ENCODE measurements at places on chromosomes 16 and 17.

GRCh38 chr17:79619636-79620206 is 8.9 kb upstream of the RBFOX3 start:
- no peak for DNase-seq

DNA sequence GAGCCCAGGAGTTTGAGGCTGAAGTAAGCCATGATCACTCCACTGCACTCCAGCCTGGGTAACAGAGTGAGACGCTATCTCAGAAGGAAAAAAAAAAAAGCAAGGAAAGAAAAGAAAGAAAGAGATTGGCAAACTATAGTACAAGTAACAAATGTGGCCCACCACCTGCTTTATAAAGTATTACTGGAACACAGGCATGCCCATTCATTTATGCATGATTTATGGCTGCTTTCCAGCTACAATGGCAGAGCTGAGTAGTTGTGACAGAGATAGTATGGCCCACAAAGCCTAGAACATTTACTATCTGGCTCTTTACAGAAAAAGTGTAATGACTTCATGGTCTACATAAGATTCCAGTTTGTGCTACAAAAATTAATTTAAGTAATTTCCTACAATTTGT is 23.6 kb downstream of the C16orf87 start:
- no peak for DNase-seq

GRCh38 chr17:72056727-72057290 is 64.0 kb upstream of the SOX9 start:
- no peak for DNase-seq

DNA sequence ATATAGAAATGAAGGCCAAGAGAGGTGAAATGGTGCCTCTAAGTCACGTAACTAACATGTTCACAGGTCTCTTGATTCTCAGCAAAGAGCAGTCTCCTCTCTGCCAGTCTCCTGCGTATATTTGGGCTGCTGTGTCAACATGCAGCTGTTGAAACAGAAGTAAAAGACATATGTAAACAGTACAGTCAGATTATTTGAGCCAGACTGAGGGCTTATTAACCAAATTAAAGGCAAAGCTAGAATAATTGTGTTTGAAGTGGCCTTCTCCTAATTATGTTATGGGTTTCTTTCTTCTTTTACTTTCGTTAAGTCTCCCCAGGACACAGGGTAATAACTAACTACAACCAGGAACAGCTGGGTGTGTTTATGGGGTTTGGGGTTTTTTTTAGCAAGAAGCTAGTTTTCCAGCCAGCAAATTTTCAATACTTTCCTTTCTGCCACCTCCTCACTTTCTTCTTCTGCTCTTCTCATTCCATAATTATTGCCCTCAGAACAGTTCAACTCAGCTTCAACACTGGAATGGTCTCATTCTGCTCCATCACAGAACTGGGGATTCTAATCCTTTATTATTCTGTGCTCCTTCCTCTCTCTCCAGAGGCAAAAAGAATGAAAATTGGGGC is 18.4 kb downstream of the G6PC1 start:
- no peak for DNase-seq

GRCh38 chr16:77660311-77660710 is 62.0 kb upstream of the NUDT7 start:
- no peak for DNase-seq

DNA sequence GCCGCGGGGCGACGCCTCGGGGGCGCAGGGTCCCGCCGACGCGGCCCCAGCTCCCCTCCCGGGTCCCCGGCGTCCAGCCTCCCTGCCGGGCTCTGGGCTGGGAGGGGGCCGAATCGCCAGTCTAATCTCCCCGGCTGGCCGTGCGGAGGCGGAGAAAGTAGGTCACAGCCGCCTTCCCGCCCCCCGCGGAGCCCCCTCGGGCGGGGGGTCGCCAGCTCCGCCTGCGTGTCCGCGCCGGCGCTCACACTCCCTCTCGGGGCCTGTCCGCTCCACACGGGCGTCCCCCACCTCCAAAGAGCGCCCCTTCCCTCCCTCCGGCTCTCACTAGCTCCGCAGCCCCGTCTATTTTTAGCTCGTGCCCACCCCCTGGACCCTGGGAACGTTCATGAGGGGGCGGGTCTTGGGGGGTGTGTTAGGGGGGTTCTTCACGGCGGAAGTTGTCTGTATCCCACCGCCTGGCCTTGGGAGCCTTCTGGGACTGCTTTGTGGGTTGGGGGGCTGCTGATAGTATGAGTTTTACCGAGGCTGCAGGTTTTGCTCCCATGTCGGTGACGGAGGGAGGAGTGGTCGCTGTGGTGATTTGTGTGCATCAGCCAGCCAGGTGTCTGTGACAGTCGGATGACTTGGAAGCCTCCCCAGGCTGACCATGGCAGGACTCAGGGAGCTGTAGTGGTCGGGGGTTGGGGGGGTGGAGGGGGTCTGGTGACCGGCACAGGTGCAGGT is 1.1 kb downstream of the ATP1B2 start:
- DNase-seq: no peak

GRCh38 chr17:74901353-74902135 is 8.1 kb upstream of the FADS6 start:
- no peak for DNase-seq

- DNase-seq: peak; percentile 22
Measured at GRCh38 chr16:19601083-19601976, 45.8 kb downstream of the VPS35L start.

GRCh38 chr16:17298238-17298637 is 172.5 kb downstream of the XYLT1 start:
- no peak for DNase-seq

DNA sequence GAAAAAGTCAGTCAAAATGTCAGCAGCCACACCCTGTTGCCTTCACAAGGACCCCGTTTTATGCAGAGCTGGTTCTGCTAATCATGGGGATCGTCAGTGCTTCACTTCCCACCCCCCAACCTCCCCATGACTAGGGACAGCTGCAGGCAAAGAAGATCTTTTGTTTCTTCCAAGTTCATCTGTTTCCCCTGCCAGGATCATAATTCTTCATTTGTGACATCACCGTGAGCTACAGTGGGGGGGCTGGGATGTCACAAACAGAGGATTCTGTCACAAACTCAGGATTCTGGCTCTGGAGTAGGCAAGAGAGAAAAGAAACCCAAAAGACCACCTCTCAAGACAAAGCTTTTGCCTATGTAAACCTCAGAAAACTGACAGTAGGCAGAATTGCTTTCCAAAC is 24.7 kb downstream of the DNAJC7 start:
- no peak for DNase-seq

DNA sequence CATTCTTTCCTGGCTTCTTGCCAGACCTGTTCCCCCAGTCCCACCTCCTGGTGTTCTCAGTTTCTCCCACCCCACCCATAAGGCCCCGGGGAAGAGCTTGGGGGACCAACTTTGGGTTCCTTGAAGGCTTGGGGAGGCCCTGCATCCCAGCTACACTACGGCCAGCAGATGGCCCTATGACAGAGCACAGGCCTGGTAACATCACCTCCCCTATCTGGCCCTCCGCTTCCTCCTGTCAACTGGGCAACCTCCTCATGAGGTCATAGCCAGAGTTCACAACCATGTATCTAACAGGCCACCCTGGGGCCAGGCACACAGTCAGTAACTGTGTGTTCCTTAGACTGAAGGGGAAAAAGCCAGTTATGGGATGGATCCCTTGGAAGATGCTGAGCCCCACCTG is 31.4 kb downstream of the MYO15A start:
- DNase-seq: no peak

GRCh38 chr16:54933281-54934011 is 2.8 kb downstream of the IRX5 start:
- DNase-seq: no peak

DNA sequence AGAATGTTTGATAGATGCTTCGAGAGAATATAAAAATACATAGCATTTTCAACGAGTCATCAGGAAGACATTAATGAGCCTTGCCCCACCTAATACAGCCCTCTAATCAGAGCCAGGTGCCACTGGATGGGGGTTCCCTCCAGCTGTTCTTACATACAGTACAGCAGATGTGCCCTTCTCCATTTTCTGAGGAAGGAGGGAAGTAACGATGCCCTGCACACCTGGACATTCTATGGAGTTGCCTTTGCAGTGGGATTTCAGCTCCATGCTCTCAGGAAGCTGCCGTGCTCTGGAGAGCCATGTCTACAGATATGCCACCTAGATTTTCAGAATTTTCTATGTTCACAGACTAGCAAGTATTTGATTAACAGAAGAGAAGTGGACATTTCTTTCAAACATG is 36.3 kb downstream of the CDRT15 start:
- no peak for DNase-seq

DNA sequence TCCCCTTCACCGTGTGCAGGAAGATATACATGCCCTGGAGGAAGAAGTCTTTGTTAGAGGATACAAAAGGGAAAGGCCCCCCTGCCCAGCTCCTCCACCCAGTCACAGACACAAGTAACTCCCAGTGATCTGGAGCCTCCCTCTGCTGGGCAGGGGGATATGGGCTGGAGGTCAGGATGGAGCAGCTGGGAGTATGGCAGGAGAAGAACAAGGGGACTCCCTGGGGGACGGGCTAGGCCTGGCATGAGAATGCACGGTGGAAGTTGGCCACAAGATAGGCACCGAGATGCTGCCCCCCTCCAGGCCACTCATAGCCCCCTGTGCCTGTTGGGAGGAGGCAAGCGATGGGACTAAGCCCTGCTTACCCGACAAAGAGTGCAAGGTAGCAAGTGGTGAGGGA is 4.2 kb downstream of the ORMDL3 start:
- DNase-seq: no peak

GRCh38 chr17:3002538-3003295 is 60.7 kb downstream of the OR1D5 start:
- DNase-seq: no peak

GRCh38 chr17:32876417-32877163 is at the start of gene MYO1D:
Gene MYO1D (minus strand): TSS chr17:32877124. CDS start chr17:32876872, 252 bp downstream.
- DNase-seq: no peak

DNA sequence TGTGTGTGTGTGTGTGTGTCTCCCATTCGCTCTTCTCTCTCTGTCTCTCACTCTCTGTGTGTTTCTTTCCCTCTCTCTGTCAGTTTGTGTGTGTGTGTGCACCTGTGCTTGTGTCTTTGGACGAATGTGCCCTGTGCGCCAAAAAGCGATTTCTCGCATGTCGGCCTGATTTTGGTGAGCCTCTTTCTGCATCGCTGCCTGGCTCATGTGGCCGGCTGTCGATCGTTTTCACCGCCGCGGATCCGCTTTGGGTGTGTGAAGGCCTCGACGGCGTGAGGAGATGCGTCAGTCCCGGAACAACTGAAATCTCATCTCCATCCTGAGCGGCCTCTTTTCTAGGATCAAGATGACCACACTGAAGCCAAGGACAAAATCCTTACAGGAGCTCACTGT is 609.0 kb downstream of the KCNJ18 start:
- no peak for DNase-seq

DNA sequence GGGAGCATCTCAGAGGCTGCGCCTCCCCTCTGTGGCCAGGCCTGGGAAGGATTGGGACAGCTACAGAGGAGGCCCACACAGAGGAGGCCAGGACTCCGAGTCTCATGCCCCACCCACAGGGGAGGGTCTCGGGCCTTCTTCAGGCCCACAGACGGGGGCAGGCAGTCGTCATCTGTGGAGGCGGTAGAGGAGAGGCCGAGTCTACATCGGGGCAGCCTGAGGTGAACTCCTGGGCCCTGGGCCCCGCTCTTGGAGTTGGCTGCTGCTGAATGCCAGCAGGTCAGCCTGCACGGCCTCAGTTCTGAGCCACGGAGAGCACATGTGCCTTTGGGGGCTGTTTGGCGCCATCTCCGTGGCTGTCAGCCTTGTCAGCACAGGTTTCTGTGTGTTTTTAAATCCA is 8.1 kb upstream of the NUDT16L1 start:
- no peak for DNase-seq

- no peak for DNase-seq
Measured at GRCh38 chr16:87326151-87326571, 9.0 kb upstream of the C16orf95 start.

DNA sequence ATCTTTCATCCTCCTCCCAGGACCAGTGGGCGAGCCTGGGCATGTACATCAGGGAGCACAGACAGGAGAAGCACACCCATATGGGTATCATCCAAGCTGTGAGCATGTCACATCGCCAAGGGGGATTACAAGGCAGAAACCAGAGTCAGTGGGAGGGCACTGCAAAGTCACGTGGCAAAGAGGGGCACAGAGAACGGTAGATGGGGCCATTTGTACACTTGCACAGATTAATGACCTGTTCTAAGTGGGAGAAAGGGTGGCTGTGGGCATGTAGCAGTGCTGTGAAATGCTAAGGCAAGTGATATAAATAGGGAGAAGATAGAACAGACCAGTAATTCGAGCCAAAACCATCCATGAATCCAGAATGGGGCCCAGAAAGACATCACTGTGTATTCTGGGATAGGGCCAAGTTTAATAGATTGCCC is 265.0 kb downstream of the CPPED1 start:
- no peak for DNase-seq

DNA sequence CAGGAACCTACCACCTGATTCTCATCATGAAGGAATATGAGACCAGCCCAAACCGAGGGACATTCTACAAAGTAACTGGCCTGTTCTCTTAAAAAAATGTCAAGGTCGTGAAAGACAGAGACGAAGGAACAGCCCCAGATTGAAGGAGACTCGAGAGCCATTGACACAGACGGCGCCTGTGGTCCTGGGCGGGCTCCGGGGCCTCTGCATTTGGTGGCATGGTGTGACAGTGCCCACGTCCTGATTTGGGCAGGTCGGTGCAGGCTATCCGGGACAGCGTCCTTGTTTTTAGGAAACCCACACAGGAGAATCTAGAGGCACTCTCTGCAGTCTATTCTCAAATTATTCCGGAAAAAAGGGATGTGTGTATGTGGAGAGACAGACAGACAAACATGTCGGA is 64.1 kb downstream of the ADCY9 start:
- DNase-seq: no peak

GRCh38 chr16:66390346-66391108 is 24.0 kb downstream of the CDH5 start:
- DNase-seq: no peak

- no peak for DNase-seq
Measured at GRCh38 chr17:28170771-28171170, 128.3 kb downstream of the NLK start.

- no peak for DNase-seq
Measured at GRCh38 chr17:45234641-45235415, 13.1 kb downstream of the FMNL1 start.

GRCh38 chr17:64683796-64684195 is 21.7 kb upstream of the SMURF2 start:
- no peak for DNase-seq

DNA sequence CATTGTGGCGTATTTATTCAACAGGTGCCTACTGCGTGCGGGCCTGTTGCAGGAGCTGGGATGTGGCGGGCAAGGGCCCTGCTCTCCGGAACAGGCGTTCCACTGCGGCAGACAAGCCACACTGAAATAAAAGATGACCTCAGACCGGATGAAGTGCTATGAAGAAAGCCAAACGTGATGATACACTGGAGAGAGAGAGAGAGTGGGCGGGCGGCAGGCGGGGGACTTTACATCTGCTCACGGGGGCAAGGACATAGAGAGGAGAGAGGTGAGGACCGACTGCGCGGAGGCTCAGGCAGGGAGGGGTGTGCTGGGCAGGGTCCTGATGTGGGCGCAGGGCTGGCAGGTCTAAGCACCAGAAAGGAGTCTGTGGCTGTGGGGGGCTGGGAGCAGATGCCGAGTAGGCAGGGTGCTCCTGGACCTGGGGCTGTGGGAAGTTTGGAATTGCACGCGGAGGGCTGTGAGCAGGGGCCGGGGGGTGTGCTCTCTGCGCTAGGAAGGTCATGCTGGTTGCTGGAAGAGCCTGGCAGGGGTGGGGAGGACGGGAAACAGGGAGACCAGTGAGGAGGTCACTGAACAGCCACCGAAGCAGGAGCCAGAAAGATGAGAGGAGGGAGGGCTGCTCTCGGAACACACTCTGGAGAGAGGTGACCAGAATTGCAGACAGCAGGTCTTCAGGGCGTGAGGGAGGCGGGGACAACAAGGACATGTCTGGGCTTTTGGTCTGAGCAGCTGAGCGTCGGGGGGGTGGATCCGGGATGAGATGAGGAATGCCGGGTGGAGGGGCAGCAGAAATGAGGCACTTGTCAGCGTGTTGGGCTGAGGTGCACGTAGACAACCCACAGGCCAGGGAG is 9.9 kb downstream of the MXRA7 start:
- DNase-seq: peak; percentile 27
